Vagina (tissue), 2 donors: ENCODE measurements at places on chromosomes 6 and 20.

- no peak for DNase-seq
Measured at GRCh38 chr20:19404826-19405225, 192.4 kb downstream of the SLC24A3 start.

DNA sequence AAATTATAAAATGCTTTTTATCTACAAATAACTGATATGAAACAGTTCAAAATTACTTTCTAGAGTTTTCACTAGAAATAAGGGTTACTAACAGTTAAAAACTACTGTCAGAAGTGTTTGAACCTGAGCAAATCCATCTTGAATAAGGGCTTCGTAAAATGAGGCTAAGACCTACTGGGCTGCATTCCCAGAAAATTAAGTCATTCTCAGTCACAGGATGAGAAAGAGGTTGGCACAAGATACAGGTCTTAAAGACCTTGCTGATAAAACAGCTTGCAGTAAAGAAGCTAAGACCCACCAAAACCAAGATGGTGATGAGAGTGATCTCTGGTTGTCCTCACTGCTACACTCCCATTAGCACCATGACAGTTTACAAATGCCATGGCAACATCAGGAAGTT lies 93.7 kb downstream of the PLG start:
- DNase-seq, result no peak

GRCh38 chr6:35057449-35058357 lies 83.4 kb downstream of the TCP11 start:
- no peak for DNase-seq

DNA sequence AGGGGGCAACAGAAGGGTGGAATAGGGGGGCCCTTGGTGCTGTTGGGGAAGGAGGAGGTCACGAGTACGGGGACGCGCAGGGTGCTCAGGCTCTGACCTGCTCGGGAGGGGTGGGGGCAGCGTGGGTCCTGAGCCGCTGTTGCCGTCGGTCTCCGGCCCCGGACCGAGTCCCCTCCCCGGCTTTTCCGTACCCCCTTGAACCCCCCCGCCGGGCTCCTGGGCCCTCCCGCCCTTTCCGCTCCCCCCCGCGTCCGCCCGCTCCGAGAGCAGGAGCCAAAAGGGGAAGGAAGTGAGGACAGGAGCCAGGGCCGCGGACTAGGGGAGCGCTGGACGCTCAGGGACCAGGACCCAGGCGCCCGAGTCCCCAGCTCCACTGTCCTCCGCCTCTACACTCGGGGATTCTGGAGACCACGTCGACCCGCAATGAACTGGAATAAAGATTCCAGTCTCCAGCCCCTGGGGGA lies at the start of gene RGL2:
Gene RGL2 (minus strand): TSS at position 170 of the 464 bp plus-strand sequence. CDS start 332 bp downstream, outside the sequence.
- DNase-seq, result no peak

DNA sequence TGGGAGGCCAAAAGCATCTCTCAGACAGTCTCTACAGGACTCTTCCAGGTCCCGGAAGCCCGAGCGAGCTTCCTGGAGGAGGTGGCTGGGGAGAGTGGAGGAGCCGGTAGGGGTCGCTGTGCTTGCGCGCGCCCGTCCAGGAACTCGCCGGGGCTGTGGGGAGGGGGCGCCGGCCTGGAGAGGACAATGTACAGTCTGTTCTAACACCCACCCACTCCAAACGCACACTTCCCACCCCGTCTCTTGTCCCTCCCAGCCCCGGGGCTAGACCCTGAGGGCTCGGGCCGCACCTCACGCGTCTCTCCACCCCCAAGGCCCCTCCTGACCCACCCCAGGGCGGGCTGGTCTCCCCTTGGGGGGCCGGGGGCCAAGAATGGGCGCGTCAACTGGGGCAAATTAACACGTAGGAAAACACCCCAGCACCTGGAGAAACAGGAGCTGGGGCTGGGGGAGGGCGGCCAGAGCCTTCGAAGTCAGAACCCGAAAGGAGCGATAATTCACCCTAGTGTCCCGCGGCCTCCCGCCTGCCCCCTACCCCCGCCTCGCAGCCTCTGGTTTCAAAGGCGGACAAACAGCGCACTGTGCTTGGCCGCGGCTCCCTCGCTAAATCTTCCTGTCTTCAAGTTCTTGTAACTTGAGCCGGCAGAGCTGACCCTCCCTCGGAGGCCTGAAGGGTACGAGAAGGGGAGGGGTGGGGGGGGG lies 103.2 kb upstream of the FOXP4 start:
- no peak for DNase-seq

DNA sequence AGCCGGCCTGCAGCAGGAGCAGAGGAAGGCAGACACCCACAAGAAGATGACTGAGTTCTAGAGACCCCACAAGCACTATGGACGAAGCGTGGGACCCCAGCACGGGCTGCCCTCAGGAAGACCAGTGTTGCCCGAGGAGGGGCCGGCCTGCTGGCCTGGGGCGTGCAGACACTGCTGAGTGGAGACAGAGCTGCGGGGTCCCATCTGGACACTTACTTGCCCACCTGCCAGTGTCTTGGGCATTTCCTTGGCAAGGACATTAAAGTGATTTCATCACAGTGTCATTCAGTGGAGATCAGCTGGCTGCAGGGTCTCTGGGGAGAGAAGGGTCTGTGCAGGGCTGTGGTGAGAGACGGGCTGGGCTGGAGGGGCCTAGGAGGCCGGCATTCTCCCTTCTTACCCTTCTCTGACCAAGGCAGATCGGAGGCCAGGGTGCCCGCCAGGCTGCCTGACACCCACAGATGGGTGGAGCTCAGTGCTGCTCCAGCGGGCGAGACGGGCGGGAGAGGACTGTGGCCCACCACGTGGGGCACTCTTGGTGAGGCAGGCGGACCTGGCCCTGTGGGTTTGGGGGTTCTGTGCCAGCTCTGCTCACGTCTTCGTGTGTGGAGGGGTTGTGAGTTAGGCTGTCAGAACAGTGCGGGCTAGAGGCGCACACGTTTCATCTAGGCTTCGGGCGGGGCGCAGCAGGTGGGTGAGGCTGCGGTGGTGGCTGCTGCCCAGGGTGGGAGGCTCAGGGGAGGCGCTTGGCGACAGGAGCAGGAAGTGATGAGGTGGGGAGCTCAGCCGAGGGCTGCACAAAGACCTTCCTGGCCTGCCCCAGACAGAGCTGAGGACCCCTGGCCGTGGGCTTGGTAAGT lies at the start of gene LIME1:
Gene LIME1 (plus strand): TSS at position 806 of the 860 bp plus-strand sequence. CDS start 886 bp downstream, outside the sequence.
- DNase-seq, result no peak

DNA sequence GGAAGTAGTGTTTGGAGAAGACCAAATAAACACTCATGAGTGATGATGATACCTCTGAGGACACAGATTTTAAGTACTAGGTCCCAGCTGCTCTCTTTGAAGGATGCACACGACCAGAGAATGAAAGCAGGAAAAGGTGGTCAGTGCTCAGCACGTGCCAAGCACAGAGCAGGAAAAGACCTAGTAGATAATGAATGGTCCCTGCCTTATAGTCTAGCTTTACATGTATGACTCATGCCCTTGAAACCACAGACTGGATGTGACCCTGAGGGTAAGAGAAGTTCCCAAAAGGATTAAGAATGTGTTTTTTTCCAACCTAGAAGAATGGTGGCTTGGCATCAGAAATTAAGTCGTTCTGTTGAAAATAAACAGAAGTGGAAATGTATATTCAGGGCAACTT lies 2.8 kb upstream of the MC3R start:
- no peak for DNase-seq

- no peak for DNase-seq
Measured at GRCh38 chr6:97100696-97101095, 176.2 kb downstream of the KLHL32 start.

DNA sequence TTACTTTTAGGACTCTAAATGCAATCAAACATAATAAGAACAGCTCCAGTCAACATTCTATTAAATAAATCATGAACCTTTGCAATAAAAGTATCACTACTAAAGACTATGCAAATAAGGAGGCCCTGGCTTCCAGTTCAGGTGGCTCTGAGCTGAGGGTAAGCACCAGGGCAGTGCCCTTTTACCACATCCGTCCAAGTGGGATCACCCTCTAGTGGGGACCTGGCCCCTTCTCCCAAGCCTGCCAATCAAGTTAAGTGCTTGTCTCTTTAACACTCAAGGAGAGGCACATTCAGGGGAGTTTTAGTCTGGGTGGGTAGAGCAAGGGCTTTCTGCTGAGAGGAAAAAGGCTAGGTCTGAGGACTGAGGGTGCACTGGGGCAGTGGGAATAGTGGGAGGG lies 161.4 kb downstream of the TMEM200A start:
- DNase-seq, result no peak

GRCh38 chr20:62437927-62438326 lies 10.6 kb upstream of the RBBP8NL start:
- DNase-seq, result no peak

- no peak for DNase-seq
Measured at GRCh38 chr20:4885877-4886276, 115.4 kb downstream of the SLC23A2 start.

DNA sequence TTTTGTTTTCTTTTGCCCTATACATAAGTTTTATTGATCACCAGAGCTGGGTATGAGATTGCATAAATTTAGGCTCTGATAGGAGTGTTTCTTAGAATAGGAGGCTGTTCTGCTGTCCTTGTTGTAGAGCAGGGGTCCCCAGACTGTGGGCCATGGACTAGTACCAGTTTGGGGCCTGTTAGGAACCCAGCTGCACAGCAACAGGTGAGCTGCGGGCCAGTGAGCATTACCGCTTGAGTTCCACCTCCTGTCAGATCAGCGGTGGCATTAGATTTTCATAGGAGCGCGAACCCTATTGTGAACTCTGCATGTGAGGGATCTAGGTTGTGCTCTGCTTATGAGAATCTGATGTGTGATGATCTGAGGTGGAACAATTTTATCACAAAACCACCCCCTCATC lies 26.2 kb downstream of the PHF3 start:
- no peak for DNase-seq

- no peak for DNase-seq
Measured at GRCh38 chr6:3163248-3163594, 5.9 kb upstream of the TUBB2A start.

- DNase-seq, result no peak
Measured at GRCh38 chr6:54830216-54830615, 16.4 kb upstream of the FAM83B start.

GRCh38 chr6:54282186-54282585 lies 26.1 kb upstream of the TINAG start:
- DNase-seq, result no peak

DNA sequence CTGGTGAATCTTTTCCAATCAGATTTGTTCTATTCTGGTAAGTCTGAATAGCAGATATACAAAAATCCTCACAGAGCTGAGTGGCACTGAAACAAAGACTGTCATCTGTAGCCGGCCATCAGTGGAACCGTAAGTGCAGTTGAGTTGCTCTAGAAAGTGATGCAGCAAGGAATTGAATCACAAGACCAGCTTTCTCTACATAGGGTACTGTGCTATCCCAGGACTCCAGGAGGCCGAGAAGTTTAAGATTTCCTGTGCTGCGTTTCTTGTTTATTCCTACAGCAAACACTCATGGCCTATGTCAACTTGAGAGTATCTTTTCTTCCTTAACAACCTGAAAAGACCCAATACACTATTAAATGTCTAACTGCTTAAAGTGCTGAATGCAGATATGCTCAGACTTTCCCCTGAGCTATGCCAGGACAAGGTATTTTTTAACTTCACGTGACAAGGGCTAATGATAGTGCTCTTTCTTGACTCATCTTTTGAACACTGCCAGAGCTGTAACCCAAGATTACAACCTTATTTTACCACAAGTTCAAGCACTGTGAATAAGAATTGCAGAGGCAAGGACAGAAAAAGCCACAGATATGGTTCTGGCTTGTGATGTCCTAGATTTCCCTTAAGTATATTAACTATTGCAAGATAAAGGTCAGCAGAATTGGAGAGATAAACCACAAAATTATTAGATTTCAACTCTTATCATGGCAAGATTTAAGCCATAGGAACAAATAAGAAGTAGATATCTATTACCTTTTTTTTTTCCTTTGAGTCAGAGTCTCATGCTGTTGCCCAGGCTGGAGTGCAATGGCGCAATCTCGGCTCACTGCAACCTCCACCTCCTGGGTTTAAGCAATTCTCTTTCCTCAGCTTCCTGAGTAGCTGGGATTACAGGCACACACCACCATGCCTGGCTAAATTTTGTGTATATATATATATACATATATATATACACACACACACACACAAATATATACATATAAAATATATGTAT lies 71.6 kb downstream of the GJA1 start:
- DNase-seq, result no peak

GRCh38 chr6:148559848-148560433 lies 186.9 kb upstream of the UST start:
- DNase-seq, result no peak

GRCh38 chr20:5041433-5041832 lies 40.1 kb upstream of the SLC23A2 start:
- no peak for DNase-seq

DNA sequence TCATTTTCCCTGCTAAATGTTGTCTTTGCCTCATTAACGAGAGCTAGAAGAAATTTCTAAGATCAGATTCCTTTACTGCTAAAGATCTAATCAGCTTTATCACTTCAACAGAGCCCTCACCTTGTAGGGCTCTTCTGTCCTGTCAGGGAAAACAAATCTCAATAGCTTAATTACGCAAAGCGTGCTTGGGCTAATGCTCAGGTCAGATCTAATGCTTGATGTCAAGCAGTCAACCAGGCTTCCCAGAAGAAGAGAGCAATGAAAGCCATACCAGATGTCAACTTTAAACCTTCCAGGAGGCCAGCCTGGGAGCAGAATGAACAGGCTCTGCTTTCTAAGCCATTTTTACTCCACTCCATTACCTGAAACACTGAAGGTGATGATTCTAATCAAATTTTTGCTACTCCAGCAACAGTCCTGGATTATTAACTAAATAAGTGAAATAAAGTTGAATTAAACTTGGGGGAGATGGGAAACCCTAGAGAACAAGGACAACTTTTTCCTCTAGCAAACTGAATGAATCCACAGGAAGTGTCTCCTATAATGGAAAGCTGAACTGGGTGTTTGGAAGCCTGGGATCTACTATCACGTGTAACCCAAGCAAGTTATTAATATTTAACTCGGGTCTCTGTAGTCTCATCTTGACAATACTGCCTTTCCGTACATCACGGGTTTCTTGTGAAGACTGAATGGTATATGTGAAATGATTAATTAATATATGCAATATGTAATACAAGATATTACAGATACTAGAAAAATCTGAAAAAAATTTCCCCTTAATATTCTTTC lies 273.7 kb downstream of the PTPRK start:
- no peak for DNase-seq

GRCh38 chr20:3747471-3747870 lies 15.0 kb downstream of the HSPA12B start:
- DNase-seq, result no peak

- no peak for DNase-seq
Measured at GRCh38 chr6:89475101-89475500, 42.1 kb downstream of the ANKRD6 start.

DNA sequence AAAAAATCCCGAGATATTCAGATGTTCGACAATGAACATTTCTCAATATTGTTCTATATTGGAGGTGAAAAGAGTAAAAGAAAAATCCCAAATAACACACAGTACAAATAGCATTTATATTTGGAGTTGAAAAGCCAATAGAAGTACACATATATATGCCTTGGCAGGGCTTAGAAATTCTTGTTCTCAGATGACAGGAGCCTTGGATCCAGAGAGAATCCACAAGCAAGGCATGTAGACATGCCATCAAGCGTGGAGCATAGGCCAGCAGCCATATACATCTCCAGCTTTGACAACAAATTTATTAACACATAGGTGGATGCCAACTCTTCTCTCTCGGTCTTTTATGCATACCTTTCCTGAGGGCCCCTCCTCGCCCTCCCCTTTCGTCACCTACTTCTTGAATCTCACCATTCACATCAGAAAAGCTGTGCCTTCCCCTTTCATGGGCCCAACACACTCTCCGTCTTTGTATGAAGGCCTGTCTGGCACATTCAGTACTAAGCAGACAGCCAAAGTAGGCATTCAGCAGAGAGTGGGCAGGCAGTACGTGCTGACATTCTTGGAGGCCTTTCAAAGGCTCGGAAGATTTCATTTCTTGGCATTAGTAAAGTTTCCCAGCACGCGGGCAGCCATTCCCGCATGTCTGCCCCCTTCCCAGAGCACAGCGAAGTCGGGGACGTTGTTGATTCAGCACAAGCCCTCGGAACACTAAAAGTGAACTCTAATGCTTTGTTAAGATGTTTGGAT lies 18.2 kb downstream of the NEDD9 start:
- DNase-seq, result no peak
